ENCODE measurements at places on chromosomes 11 and 22.

DNA sequence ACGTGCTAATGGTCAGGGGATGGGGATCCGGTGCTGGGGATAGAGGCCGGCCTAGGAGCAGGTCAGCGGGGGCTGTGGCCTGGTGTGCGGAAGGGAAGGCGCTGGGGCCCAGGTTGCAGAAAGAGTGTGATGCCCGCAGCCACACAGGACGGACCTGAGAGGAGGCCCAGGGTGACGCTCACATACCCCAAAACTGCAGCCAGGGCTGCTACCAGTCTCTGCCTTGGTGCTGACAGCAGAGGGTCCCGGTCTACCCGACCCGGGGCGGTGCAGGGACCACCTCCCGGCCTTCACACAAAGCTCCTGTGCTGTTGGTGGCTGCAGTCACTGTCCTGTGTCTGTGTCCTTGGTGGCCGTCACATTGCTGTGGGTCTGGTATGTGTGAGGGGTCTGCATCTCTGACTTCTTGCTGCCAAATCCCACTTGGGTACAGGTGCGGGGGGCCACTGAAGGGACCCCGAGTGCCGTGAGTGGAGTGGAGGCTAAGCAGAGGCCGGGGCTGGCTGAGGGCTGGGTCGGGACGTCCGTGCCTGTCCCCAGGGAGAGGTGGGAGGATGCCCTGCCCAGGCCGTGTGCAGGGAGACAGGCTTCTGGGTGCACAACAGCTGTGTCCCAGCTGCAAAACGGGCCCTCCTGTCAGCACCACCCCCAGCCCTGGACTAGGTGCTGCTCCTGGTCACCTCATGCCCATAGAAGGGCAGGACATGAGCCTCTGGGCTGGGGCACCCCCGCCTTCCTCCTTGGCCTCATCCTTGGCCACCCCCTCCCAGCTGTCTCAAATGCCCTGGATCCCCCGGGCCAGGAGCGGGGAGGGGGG lies 1.5 kb downstream of the LSP1 start:
- DNase-seq: no peak

GRCh38 chr11:125916683-125917347 lies 12.5 kb downstream of the DDX25 start:
- no peak for DNase-seq

GRCh38 chr11:35432464-35432863 lies 13.1 kb upstream of the SLC1A2 start:
- DNase-seq: no peak

- DNase-seq: no peak
These were observed 13.9 kb downstream of the ME3 start for GRCh38 chr11:86658534-86658933.

DNA sequence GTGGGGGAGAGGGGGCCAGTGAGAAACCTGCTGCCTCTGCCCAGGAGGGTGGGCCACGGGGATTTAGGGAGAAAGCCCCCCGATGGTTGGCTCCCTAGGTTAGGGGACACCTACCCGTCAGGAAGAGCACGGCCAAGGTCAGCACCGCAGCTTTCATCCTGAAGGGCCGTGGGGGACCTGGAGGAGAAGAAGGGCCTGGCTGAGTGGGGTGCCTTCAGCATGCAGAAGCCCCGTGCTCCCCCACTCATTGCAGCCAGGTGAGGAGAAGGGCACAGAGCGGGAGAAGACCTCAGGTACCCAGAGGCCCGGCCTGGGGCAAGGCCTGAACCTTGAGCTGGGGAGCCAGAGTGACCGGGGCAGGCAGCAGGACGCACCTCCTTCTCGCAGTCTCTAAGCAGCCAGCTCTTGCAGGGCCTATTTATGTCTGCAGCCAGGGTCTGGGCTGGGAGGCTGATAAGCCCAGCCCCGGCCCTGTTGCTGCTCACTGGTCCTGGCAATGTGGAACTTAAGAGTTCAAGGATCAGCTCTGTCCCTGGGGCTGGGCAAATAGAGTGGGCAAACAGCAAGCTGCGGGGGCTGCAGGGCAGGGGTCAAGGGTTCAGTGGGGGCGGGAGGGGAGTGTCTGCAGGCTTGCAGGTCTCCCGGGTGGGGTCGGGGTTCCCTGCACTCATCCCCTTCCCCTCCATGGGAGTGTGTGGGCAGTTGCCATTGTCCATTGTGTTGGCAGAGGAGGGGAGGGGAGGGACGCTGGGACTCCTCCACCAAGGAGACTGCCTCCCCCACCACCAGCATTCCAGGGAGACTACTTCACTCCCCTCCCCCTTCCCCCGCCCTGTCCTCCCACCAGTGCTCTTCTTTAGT lies at the start of gene APOA1:
Gene APOA1 (minus strand): TSS at position 392 of the 861 bp plus-strand sequence. CDS start 235 bp downstream, at position 157.
- no peak for DNase-seq

DNA sequence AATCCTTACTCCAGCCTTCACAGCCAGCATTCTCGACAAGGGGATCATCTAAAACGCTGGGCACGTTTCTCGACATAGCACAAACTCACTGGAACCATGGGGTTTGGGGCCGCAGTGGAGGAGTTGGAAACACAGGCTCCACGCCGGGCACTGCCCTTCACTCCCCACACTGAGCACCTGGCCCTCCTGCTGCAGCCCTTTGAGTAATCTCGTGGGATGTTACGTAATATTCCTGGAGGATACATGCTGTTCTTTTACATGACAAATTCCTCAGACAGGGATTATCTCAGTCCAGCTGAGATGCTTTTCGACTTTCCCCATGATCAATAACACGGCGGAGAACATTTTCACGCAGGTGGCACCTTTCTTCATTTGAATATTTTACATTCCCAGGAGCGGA lies 408.0 kb downstream of the SHANK2 start:
- no peak for DNase-seq

DNA sequence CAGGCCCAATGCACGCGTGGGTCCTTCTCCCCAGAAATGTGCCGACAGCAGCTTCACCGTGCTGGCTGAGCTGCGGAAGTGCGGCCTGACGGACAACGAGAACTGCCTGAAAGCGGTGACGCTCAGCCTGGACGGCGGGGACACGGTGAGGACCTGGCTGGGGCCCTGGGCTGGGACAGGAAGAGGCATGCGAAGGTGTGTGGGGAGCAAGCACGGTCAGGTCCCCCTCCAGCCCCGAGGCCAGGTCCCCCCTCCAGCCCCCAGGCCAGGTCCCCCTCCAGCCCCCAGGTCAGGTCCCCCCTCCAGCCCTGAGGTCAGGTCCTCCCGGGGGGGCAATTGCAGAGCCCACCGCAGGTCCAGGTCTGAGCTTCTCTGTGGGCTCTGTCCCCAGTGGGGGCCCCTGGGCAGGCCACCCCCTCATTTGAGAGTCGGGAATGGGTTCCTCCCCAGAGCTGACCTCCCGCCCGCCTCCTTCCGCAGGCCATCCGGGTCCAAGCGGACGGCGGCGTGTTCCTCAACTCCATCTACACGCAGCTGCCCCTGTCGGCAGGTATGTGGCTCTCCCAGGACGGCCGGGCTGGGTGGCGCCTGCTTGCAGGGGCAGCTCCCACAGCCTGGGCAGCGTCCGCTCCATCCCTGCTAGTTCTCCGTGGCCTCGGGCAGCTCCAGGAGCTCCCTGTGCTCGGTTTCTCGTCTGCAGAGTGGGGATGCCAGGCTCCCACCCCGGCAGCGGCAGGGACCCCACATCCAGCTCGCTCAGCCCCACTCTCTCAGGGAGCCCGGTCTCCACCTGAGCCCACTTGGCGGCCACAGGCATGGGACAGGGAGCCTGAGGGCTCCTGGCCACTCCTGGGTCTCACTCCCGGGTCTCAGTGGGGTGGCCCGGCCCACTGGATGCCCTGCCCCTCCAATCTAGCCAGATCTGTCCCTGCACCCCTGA lies 7.9 kb downstream of the MUC5B start:
- DNase-seq: no peak

DNA sequence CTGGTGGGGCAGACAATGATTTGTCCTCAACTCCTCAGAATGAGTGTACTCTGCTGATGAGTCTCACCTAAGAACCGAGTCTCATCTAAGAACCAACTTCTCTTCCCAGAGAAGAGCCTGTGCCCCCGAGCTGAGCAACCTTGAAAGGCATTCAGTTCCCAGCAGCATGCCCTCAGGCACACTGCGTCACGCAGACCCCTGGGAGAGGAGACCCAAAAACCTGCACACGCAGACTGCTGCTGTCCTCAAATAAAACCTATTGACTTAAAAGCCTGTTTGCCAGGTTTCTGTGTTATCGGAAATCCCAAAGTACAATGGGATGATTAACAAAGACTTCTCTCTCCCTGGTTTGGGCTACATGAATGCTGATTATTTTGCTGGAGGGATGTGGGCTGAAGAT lies 121.2 kb downstream of the C11orf58 start:
- DNase-seq: no peak

Data from hematopoietic multipotent progenitor cell treated with erythropoietin and hydrocortisone succinate and interleukin-3 and kit ligand, for 15 days (in vitro differentiated cells).